ENCODE measurements at places on chromosomes 7 and 10.

- peak; percentile 21 for DNase-seq
Measured at GRCh38 chr7:31633894-31634494, 53.0 kb upstream of the PPP1R17 start.

- peak; percentile 5 for DNase-seq
Measured at GRCh38 chr10:32163762-32164148, 107.5 kb upstream of the KIF5B start.

GRCh38 chr10:116490028-116490662 is 55.6 kb upstream of the PNLIP start:
- DNase-seq: no peak

GRCh38 chr7:118311121-118311836 is 86.8 kb downstream of the ANKRD7 start:
- peak; percentile 98 for DNase-seq

DNA sequence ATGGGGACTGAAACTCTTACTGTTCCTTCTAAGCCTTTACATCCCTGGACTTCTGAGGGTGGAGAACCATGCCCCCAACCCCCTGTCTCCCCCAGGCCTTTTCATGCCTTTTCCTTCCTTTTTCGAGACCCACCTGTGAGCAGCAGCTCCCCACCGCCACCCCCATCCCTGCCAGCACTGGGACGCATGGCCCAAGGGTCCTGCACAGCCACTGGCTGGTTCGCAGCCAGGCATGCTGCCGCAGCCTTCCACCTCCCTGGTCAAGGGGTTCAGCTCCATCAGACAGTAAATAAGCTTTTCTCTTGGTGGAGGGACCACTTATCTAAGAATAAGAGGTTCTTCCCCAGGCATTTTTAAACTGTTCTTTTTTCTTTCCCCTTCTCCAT is 584.4 kb downstream of the GRM8 start:
- no peak for DNase-seq

DNA sequence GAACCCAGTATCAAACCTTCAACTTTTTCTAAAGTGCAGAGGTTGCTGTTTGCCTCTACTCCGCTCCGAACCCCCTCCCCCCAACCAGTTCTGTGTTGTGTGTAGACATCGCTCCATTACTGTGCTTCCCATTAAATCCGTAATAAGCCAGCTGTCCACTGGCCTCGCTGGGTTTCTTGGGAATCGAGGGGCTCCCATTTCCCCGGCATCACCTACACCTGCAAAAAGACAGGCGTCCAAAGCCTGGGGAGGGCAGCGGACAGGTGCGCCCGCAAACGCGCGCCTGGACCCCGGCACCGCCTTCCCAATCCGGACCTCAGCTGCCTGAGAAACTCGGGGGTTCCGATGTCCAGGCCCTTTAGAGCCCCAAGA is 631 bp downstream of the RTKN2 start:
- no peak for DNase-seq

DNA sequence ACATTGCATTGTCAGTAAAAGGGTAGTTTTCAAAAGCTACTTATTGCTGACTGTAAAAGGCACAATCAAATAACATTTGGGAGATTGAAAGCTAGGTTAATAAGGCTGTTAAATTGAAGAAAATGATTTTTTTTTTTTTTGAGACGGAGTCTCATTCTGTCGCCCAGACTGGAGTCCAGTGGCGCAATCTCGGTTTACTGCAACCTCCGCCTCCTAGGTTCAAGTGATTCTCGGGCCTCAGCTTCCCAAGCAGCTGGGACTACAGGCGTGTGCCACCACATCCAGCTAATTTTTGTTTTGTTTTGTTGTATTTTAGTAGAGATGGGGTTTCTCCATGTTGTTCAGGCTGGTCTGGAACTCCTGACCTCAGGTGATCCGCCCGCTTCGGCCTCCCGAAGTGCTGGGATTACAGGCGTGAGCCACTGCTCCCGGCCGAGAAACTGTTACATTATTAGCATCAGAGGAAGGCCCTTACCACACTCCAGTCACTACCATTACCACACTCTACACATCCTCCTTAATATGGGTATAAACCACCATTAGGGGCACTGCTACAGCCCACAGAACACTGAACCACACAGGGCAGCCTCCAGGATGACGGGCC is 1.0 kb downstream of the CYP51A1 start:
- peak; percentile 52 for DNase-seq

GRCh38 chr10:44376472-44377099 is 8.3 kb downstream of the CXCL12 start:
- no peak for DNase-seq

GRCh38 chr7:131292141-131292905 is 35.4 kb upstream of the MKLN1 start:
- DNase-seq: no peak

DNA sequence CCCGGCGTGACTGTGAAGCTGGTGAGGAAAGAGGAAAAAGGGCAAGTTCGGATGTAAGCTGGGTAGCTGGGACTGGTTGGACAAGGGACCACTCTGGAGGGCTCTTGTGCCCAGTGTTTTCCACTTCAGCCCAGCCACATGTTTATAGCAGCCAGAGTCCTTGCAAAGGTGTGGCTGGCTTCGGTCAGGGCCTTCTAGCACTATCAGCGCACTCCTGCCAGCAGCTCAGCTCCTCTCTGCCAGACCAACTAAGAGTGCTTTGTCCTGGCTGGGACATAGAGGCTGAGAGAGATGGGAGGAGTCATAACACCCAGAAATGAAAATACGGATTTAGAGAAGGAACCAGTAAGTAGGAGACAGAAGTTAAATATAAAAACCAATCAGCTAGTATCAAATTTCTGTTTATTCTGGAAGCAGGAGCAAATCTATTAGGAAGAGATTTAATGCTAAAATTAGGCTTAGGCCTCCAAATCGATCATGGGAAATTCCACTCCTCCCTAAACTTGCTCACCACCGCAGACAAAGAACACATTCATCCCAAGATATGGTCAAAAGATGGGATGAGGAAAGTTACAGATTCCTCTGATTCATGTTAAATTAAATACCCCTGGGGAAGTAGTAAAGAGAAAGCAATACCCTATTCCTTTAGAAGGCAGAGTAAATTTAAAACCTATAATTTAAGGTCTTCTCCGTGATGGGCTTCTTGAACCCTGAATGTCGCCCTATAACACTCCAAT is 135.0 kb downstream of the RALA start:
- no peak for DNase-seq

- no peak for DNase-seq
Measured at GRCh38 chr10:59900048-59900727, 6.2 kb downstream of the CCDC6 start.

DNA sequence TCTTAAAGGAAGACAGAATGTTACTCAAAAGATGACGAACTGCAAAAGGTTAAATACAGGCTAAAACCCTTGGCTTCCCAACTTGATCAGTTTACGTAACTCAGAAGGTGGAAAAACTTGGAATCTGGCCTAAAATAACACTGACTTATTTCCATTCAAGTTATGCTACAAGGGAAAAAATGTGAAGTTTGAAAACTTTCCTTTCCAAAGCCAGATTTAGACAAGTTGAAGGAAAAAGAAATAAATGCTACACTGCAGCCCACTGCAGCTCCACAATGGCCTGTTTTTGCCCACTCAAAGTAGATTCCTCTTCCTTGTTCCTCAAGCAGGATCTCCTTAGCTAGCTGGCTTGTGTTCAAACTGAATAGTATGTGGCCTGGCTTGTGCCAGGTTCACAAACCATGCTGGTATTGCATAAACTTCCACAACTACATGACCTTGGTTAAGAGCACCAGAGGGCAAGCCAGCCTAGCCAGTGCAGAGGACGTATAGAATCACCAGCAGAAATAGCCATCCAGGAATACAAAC is 166.2 kb downstream of the CPEB3 start:
- peak; percentile 24 for DNase-seq

- no peak for DNase-seq
Measured at GRCh38 chr10:131435760-131436457, 124.4 kb upstream of the TCERG1L start.

- DNase-seq: no peak
Measured at GRCh38 chr7:117110480-117111315, 157.4 kb downstream of the ST7 start.

DNA sequence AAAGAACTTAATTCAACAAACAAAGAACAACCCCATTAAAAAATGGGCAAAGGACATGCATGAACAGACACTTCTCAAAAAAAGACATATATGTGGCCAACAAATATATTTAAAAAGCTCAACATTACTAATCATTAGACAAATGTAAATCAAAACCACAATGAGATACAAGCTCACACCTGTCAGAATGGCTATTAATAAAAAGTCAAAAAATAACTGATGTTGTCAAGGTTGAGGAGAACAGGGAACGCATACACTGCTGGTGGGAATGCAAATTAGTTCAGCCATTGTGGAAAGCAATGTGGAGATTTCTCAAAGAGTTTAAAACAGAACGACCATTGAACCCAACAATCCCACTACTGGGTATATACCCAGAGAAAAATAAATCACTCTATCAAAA is 19.1 kb downstream of the ZFAND4 start:
- DNase-seq: no peak

DNA sequence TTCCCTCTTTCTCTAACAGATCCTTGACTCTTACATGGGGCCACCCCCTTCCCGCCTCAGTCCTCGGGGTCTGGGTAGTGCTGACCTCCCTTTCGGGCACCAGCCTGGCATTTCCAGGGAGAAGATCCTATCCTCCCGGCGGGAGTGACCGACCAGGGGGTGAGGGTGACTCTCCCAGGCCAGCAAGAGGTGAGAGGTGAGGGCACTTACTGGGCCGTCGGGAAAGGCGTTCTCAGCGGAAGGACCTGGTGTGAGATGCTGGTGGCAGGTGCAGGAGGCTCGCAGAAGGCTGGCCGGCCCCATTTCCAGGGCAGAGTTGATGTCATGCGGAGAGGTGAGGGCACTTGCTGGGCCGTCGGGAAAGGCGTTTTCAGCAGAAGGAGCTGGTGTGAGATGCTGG is 4.2 kb upstream of the FOXL3 start:
- no peak for DNase-seq

Data from MV-4-11 (cell line).